NCI-H524 treated with DMSO at 0.1 percent for 48 hours (cell line): ENCODE measurements at places on chromosomes 5 and 9.

- no peak for DNase-seq
These were observed 50.4 kb upstream of the MTAP start for GRCh38 chr9:21751998-21752397.

DNA sequence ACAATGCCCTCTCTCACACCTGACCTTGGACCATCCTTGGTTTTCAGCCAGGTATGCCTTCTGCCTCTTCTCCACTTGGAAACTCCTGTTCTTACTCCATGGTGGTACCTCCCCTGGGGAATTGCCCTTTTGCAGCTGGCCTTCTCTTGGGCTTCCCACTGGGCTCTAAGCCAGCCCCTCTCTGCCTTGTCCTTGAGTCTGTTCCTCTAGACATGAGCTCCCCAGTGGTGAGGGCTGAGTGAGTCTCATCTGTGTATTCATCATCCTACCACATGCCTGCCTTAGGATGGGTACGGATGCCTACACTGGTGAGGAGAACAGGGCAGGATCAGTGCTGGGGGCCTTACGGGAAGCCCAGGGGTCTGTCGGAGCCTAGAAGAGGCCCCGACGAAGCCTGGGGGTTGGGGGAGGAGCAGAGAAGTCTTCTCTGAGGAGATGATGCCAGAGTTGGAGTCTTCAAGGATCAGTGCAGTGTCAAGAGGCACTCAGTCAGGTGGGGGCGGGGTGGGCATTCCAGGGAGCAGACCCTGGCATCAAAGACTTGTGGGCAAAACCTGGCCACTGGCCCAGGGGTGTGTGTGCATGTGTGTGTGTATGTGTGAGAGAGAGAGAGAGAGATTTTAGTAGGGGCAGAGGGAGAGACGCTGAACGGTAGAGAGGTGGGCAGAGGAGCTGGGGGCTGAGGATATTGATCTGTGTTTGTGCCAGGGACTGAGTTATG lies 5.2 kb upstream of the CRB2 start:
- no peak for DNase-seq

GRCh38 chr5:143554918-143555477 lies 151.5 kb upstream of the NR3C1 start:
- DNase-seq: no peak

- no peak for DNase-seq
These were observed 58.8 kb upstream of the IGFBPL1 start for GRCh38 chr9:38482918-38483592.

DNA sequence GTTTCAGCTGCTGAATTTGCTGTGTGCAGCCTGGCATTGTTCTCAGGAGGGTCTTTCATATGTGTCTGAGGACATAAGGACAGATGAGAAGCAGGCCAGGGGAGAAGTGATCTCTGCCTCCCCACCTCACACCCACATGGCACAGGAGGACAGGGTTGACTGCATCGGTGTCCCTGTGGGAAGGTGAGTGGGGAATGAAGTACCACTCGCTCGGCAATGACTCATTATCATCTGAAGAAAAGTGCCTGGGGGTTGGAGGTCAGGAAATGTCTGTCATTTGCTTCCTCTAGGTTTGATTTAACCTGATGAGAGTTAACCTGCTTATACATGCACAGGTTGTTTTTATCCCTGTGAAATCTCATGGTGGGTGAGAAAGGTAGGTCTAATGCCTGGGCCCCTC lies 195.0 kb downstream of the GADD45G start:
- DNase-seq: no peak

GRCh38 chr5:152058267-152058666 lies 133.6 kb upstream of the GLRA1 start:
- DNase-seq: no peak

- no peak for DNase-seq
These were observed 199.5 kb downstream of the CACNA1B start for GRCh38 chr9:138077126-138077525.

DNA sequence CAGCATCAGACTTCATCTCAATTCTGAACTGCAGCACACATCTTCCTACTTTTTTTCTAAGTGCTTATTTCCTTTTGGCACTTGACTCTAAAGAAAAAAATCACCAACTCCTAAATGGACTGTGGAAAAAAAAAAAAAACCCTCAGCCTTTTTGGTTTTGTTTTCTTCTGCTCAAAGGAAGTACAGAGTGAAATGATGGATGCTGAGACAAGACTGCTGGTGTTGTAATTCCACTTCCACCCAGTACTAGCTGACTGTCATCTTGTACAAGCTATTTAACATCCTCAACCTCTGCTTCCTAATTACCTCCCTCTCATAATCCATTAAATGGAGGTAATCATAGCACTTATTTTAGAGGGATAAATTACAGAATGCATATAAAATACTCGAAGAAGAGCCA lies 171.5 kb upstream of the GNA14 start:
- DNase-seq: no peak

DNA sequence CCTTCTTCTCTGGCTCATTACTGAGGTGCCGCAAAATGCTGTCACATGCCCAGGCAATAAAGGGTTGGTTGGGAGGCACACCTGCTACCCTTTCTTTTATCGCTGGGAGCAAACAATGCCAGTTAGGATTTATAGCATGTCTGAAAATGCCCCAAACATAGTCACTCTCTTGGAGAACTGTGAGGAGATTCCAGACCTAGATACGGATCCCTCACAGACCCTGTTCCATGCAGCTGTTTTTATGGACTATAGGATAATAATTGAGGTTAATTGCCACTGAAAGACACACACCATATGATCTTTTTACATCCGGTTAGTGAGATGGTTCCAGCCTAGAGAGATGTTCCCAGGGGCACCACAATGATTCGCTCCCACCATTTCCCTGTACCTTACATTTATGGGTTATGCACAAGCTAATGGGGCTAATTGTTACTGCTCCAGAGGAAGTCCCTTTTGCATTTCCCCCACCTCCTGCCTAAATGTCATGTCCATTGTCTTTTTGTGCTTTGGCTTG lies 318.1 kb downstream of the PIK3R1 start:
- no peak for DNase-seq

DNA sequence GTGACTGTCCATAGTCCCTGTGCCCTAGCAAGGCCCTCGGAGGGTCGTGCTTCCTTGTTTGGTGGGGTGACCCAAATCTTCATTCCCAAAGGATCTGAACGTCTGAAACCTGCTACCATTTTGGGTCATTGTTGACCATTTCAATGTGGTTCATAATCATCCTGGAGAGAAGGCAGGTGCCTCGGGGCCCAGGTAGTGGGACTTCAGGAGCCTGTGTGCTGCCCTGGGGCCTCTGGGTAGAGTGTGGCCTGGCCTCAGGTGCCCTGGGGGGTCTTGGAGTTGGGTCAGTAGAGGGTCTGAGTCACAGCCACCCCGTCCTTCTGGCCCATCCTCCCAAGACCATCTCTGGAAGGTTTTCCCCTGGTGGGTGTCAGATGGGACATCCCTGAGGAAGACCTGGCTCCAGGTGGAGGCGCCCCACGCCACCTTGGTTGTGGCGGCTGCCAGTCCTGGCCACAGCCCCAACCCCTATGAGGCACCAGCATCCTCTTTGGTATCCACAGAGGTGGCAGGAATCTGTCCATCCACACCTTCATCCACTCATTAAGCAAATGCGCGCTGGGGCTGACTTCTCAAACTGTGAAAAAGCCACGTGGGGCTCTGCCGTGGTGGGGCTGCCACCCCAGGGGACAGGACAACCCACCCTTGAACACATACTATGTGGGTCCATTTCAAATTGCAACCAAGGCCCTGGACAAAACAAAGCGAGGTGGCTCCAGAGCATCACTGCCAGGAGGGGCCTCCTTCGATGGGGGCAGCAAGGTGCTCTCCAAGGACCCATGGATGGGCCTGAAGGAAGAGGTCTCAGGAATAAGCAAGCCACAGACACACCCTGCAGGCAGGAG lies 41.6 kb upstream of the FCN1 start:
- no peak for DNase-seq

DNA sequence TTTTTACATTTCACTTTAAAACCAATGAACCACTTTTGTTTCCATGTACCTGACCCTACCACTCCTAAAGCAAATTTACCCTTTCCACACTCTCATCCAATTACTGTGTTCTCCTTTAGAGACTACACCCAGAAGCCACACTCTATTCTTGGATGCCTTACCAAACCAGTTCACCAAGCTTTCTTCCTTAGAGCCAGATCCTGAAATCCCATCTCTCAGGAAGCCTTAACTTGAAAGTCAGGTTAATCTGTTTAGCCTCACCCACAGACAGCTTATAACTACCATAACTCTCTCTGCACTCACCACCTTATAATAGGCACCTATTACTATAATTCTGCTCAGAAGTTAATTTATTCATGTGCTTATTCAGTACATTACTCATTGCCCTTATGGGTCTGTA lies 4.3 kb downstream of the CSNK1A1 start:
- no peak for DNase-seq

DNA sequence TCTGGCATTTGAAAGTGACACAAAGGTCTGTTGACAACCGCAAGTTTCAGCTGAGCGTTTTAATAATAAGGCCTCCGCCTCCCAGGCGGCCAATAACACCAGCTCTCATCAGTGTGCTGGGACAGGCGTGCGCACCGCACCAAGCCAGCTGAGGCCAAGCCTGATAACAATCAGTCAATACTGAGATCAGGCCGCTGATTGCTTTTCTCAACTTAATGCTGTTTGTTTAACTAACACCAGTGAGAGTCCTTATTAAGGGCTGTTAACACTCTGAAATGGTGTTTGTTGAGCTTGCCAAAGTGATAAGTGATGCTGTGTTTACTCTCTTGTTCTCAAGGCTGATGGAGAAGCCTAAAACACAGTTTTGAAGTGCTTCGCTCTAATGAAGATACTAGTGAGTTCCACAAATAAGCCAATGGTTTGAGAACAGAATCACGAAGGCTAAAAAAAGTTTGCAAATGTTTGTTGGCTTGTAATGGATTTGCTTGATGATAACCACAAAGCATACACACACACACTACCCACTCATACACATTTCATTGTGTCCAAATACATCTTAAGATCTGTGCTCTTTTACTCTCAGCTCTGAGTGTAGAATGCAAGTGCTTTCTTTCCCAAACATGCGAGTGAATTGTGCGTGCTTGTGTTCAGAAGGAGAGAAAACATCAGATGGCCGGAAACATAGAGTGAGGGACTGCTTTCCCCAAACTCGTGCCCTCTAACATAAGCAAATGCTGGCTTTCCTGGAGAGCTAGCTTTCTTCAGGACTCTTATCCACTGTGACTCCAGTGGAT lies 330.4 kb upstream of the KLF4 start:
- no peak for DNase-seq

DNA sequence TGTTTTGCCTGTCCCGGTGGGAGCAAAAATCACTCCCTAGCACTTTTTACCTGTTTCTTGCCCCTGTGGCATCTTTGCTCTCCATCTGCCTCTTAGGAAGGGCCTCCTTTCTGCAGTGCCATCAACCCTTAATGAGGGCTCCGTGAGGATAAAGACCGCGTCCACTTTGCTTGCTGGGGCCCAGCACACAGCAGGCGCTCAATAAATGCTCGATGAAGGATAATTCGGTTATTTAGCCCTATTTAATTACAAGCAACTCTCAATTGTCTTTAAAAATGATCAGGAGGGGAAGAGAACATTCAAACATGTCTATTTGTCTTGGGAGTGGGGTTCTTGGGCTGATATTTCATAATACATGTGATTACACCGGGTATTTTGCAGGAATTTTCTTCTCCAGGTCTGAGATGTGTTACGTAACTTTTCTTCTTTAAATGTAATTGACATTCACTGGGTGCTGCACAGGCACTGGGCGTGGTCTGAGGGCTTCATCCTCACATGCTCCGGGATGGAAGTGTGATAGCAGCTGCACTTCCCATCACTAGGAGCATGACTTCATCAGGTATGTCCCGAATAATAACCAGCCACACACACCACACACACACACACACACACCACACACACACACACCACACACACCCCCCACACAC lies 19.8 kb upstream of the NTNG2 start:
- DNase-seq: no peak

DNA sequence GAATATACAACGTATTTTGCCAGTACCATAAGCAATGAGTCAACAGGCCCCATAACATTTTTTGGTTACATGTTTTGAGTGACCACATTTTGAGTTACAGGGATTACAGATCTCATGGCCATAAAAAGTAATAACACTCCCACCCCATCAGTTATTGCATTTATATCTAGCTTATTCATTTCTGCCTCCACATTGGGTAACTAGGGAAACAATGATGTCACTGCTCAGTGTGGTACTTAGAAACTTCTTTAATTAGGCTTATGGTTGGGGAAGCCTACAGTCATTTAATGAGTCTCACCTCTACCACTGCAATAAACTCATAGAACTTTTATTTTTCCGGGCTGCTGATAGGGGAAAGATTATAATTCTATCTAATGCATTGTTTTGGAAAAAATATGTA lies 39.9 kb upstream of the SMIM15 start:
- no peak for DNase-seq

GRCh38 chr9:132969783-132970182 lies 8.7 kb upstream of the GFI1B start:
- no peak for DNase-seq

DNA sequence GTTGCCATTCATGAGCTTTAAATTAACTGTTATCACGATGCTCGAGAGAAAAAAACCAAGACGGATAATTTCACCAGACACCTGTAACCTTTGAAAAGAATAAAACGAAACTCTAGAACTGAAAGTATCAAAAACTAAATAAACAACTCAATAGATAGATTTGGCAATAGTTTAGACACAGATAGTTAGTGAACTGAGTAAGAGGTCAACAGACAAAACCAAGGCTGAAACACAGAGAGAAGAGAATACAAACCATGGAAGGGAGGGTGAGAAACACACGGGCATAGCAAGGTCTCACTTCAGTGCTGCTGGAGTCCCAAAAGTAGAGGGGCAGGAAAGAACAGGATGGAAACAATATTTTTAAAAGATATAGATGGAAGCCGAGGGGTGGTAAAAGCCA lies 3.3 kb upstream of the OR2V1 start:
- DNase-seq: no peak

- no peak for DNase-seq
These were observed 214.1 kb downstream of the HSPA4 start for GRCh38 chr5:133265720-133266526.
